ENCODE measurements at places on chromosomes 7 and 10. TPM values are rescaled to one million over a fixed set of nuclear protein-coding genes. Genes with fewer than 3 reads are reported as not detected.

Gene SLC13A4
- total RNA-seq, result 0.59 TPM

Gene CLEC5A
- not detected for total RNA-seq

Gene VAX1
- not detected for total RNA-seq

Gene IL6
- total RNA-seq, result 1.0 TPM

All from bronchus fibroblast of lung (primary cell).